ENCODE measurements at places on chromosomes 13 and 19.
A peak's percentile ranks its signal among the peaks of the same experiment; 100 is the strongest.

DNA sequence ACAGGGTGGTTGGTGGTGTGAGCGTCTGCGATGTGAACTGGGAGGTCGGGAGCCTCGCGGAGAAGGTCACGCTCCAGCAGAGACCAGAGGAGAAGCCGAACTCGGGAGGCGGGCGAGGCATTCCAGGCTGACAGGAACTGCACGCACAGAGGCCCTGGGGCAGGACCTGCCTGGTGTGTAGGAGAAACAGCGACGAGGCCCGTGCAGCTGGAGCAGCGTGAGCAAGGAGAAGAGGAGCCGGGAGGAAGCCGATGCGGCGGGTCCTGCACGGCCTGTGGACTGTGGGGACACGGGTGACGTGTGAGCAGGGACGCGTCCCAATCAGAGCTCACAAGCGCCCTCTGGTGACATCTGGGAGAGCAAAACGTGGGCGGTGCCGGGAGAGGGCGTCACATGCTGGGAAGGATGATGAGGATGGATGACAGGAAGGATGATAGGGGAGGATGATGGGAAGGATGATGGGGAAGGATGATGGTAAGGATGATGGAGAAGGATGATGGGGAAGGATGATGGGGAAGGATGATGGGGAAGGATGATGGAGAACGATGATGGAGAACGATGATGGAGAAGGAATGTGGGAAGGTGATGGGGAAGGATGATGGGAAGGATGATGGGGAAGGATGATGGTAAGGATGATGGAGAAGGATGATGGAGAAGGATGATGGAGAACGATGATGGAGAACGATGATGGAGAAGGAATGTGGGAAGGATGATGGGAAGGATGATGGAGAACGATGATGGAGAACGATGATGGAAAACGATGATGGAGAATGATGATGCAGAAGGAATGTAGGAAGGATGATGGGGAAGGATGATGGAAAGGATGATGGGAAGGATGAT is 16.1 kb upstream of the MADCAM1 start:
- peak; percentile 70 for DNase-seq

DNA sequence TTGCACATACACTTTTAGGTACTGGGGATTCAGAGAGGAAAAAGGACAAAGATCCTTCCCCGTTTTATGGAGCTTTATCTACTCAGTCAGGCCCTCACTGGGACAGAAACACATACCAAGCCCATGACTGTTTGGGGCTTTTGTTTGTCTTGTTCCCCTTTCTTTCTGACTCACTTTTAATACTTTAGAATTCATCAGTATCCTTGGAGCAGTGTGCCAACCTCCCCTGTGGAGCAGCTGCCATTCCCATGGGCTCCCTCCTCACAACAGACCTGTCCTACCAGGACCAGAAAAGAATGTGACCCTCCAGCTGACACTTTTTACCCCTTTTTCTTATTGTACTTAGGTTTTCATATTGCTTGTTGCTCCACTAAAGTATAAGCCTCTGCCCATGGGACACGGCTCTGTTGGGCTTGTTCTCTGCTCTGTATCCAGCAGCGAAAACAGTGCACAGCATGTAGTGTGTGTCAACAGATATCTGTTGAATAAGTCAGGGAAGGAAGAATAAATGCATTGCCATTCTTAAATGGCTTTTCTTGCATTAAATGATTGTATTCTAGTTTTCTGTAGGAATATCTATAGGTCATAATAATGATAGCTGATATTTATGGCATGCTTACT is 431.1 kb downstream of the EFNB2 start:
- no peak for DNase-seq

- DNase-seq, result no peak
Measured at GRCh38 chr13:111282425-111282824, 38.0 kb upstream of the TEX29 start.

GRCh38 chr13:39326469-39327171 is 276.4 kb downstream of the LHFPL6 start:
- no peak for DNase-seq

GRCh38 chr19:17765069-17765618 is 13.9 kb downstream of the FCHO1 start:
- peak; percentile 27 for DNase-seq

GRCh38 chr13:63288576-63288975 is 1872.9 kb upstream of the PCDH20 start:
- DNase-seq, result no peak

GRCh38 chr19:20365146-20365545 is 198.1 kb downstream of the ZNF486 start:
- DNase-seq, result no peak

DNA sequence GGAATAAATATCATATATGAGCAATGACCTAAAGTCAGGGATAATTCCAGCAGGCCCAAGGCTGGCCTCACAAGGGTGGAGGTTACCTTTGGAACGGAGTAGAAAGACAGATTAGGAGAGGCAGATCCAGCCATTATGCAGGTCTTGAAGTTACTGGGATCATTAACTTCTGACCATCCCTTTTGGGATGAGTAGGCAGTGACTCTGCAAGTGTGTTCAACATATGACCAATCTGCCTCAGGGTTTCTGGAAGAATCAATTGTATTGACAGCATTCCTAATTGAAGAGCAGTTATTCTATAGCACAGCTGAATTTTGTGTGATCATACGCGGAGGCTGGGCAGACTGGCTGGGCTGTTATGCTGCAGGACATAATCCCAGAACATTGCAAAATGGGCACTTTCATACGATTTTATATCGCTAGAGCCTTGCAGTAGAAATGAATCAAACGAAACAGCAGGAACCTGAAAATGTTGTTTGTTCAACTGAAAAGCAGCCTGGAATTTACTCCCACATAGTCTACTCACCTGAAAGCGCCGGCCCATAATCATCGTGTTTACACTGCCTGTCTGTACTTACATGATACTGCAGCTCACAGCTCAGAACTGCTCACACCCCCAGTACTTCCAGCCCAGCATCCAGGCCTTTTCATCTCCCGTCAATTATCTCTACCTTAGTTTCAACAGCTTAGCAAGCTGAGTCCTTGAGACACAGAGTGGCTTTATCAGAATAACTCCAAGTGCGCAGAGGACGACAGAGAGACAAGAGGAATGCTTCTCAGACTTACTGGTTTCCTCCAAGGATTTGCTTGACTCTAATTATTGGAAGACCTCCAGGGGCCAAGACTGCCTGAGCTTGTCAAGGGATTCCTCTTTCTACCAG is 556.1 kb downstream of the EFNB2 start:
- no peak for DNase-seq

GRCh38 chr19:31338069-31338776 is 11.0 kb downstream of the TSHZ3 start:
- no peak for DNase-seq

- no peak for DNase-seq
Measured at GRCh38 chr19:46970815-46971214, 48.8 kb upstream of the NPAS1 start.

- no peak for DNase-seq
Measured at GRCh38 chr13:21556051-21556450, 47.9 kb downstream of the MICU2 start.

DNA sequence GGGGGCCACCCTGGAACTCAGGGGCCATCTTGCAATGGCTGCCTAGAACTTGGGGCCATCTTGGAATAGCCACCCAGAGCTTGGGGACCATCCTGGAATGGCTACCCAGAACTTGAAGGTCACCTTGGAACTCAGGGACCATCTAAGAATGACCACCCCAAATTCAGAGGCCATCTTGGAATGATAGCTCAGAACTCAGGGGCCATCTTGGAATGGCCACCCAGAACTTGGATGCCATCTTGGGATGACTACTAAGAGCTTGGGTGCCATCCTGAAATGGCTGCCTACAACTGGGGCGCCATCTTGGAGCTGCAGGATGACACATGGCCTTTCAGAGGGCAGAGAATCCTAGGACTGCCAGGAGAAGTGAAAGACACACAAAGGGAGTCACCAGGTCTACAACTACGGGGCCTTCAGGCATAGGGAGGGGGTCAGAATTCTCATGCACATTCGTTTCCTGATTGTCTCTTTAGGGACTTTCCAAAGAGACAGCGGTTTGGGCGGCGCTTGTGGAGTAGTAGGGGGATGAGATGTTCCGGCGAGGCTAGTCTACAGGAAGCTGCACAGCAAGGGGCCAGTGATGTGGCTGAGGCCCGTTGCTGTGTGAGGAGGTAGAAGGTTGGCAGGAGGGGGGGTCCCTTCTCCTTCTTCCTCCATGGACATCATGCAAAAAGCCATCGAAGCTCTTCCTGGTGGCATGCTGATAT is 125.0 kb downstream of the IER2 start:
- DNase-seq, result no peak

- DNase-seq, result no peak
Measured at GRCh38 chr19:35267818-35268535, 785 bp upstream of the USF2 start.

GRCh38 chr13:95279016-95279415 is 22.2 kb downstream of the ABCC4 start:
- DNase-seq, result no peak

- no peak for DNase-seq
Measured at GRCh38 chr13:95073747-95074311, 227.4 kb downstream of the ABCC4 start.

GRCh38 chr13:24495151-24495729 is 17.3 kb downstream of the PARP4 start:
- DNase-seq, result no peak

GRCh38 chr19:17687857-17688784 is at the start of gene UNC13A:
UNC13A (minus strand) TSS chr19:17688354; CDS start chr19:17688199, 155 bp downstream.
- DNase-seq, result peak; percentile 74

GRCh38 chr13:77184455-77184854 is 142.4 kb downstream of the MYCBP2 start:
- DNase-seq, result no peak

All from hypothalamus (tissue), 51 donors.